H7 (cell line): ENCODE measurements at places on chromosomes 12 and 14. TPM values are rescaled to one million over a fixed set of nuclear protein-coding genes. Genes with fewer than 3 reads are reported as not detected.

GRCh38 chr12:6869049-6870021 is 2.0 kb downstream of the TPI1 start:
- peak; percentile 91 for DNase-seq

DNA sequence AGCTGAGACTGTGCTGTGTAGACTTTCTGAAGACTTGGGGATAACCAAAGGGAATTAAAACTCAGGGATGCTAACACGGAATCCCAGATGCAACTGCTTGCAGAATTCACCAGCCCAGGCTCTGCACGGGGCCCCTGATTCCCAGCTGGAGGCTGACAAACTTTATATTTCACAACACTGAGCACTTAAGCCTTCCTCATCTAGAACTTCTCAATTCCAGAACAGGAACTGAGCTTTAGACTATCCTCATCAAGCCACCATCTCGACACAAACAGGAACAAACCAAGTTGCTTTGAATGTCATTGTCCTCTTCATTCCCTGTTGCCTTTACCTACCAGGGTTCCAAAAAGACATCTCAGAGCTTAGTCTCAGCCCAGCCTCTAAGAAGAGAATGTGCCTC is 22.2 kb downstream of the CCDC63 start:
- no peak for DNase-seq

- DNase-seq = no peak
These were observed 352 bp downstream of the PHB2 start for GRCh38 chr12:6970096-6970527.

GRCh38 chr12:117028254-117028653 is 71.0 kb downstream of the TESC start:
- DNase-seq = no peak

DNA sequence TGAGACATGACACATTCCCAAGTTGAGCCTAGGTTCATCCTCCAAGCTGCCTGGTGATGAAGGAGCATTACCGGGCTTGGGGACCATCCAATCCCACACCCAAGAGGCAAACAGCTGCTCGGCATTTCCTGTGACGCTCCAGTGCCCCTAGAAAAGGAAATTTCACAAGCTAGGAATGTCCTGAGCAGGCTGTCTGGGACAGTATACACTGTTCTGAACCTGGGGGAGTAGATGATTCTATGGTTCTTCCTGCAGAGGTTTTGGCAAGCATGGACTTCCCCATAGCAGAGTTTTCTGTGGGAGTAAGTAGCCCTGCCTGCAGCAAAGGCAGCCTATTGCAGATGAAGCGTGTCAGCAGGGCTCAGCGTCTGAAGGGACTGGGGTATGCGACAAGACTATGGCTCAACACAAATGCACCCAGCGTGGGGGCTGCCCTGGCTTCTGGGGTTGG is 47.4 kb upstream of the SRSF5 start:
- DNase-seq = no peak

DNA sequence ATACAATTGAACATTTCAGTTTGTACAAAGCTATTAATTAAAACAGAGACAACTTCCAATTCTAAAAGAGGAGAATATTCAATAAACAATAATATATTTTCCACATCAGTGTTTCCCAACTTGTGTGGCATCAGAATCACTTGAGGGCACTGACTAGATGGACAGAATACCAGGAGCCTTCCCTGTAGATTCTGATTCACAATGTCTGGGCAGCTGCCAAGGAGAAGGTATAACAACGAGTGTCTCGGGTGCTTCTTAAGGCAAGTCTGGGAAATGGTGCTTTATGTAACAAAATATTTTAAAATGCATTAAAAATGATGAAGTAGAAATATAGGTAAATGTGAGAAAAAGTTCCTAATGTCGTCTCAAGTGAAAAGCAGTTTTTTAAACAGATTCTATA is 26.2 kb downstream of the GALC start:
- DNase-seq = no peak

DNA sequence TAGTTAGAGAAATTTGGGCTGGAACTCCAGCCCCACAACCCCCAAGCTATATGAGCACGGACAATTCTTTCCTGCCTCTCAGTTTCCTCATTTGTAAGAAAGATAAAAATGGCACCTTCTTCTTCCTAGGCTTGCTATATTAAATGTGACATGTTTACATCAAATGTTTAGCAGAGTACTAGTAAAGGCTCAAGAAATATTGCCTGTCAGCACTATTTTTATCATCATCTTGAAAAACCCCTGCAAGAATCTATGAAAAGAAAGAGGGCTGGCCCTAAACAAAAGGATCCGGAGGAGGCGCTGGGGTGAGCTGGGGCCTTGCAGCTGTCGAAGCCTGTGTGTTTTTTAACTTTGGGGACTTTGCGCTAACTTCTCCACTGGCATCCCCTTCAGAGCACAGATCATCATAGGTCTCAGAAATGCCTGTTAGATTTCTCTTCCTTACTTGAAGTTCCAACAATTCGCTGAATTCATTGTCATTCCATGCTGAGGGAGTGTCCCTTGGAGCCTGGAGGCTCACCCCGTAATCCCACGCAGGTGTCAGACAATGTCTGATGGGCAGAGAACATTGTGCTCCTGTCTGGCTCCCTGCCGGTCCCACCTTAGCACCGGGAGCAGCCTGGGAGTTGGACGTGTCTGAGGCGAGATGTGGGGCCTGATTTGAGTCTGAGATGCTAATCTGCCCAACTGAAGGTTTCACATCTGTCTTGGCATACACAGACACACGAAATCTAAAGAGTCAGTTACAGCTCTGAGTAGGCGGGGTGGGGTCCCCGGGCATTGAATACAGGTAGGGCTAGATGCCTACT is 206.8 kb downstream of the NUAK1 start:
- DNase-seq = no peak

DNA sequence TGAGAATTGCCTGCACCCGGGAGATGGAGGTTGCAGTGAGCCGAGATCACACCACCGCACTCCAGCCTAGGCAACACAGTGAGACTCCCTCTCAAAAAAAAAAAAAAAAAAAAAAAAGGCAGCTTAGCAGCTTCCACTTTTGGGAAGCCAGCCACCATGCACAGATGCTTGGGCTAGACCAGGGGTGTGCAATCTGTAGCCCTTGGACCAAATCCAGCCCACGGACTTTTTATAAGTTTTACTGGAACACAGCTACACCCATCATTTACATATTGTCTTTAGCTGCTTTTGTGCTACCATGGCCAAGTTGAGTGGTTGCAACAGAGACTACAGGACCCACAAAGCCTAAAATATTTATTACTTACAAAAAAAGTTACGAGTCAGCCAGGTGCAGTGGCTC is 6.7 kb downstream of the CIT start:
- DNase-seq = no peak

DNA sequence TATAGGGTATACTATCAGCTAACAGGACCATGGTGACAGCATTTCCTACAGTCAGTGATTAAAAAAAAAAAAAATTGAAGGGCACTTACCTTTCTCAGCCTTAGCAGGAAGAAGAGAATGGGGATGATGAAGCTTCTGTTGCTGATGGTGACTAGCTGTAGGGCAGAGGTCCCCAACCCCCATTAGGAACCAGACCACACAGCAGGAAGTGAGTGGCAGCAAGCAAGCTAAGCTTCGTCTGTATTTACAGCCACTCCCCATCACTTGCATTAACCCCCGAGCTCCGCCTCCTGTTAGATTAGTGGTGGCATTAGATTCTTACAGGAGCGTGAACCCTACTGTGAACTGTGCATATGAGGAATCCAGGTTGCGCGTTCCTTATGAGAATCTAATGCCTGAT is 91.3 kb upstream of the USP44 start:
- no peak for DNase-seq

- no peak for DNase-seq
These were observed 47.3 kb downstream of the NUAK1 start for GRCh38 chr12:106091446-106091820.

DNA sequence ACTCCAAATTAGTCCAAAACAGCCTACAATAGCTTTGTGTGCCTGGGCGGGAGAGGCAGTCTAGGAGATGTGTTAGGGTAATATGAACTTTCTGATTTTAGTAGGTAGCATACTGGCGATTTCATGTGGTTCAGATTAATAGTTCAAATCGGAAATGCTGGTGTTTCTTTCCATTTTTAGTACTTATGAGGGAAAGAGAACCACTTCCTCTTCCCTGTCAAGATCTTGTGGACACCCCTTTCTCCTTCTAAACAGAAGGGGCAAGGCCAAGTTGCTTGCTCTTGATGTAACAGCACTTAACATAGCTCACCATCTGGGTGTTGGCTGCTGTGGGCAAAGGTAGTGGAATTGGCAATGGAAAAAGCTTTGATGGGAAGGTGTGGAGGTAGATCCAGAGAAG is 32.2 kb upstream of the IGF1 start:
- no peak for DNase-seq

- DNase-seq = no peak
These were observed 23.4 kb downstream of the ALDH1L2 start for GRCh38 chr12:105060715-105061378.

GRCh38 chr12:13980538-13981295 is 685 bp downstream of the GRIN2B start:
- DNase-seq = peak; percentile 62

- no peak for DNase-seq
These were observed 2.3 kb downstream of the DICER1 start for GRCh38 chr14:95155045-95155444.

GRCh38 chr14:39704594-39704993 is 272.4 kb upstream of the FBXO33 start:
- DNase-seq = no peak

DNA sequence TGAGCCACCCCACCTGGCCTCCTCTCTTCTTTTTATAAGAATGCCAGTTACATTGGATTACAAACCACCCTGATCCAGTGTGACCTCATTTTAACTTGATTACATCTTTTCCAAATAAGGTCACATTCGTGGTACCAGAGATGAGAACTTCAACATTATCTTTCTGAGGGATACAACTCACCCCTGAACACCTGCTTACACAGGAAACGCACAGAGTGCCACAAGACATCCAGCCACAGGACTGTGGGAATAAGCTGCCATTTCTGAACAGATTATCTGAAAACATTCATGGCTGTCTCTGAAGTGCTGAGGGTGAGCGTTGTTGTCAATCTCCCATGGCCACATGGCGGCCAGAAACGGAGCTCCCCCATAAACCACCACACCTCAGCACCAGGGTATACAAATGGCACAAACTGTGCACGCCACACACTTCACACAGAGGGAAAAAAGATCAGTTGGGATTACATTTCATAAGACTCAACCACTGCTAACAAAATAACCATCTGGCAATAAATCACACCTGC is 23.7 kb downstream of the FOXN3 start:
- no peak for DNase-seq

DNA sequence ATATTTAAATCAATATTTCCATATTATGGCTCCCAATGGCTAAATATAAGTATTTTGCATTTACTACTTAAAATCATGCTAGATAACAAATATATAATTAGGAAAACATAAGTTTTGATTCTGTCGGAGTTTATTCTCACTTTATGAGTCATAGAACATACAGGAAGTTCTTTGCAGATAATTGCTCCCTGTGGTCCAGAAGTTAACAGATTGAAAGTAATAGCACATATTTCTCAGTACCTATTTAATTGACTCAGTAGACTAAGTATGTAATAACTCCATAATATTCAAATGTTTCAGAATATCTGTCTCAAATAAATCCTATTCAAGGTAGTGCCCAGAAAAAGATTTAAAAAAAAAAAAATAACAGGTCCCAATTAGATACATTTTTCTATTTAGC is 806.0 kb upstream of the ATXN7L3B start:
- no peak for DNase-seq

DNA sequence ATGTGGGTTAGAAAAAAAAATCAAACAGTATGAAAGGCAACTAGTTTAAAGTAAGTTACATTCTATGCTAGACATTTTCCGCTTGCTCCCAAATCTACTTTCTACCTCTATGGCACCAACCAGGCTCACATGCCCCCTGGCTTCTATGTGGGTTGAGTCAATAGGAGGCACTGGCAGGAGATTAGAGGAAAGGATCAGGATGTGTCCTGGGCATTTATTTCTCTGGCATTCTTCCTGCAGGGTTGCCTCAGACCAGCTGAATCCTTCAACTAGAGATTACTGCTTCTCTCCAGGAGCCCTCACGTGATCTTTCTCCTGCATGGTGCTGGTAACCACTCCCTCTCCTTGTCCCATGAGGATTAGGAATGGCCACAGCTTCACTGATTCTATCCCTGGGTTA is 14.9 kb upstream of the CCDC60 start:
- DNase-seq = no peak

DNA sequence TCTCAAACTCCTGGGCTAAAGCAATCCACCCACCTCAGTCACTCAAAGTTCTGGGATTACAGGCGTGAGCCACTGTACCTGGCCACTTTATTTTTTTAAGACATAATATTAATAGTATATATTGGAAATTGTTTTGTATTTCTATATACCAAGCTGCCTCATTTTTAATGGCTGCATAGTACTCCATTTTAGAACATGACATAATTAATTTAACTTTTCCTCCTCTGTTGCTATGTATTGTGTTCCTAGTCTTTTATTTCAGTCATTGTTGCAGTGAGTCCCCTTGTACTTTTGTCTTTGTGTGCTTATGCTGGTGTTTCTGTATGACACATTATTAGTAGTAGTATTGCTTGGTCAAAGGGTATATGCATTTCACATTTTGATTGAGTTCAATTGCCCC is 138.7 kb downstream of the PRKCH start:
- DNase-seq = no peak

GRCh38 chr12:121239351-121240061 is 29.6 kb downstream of the P2RX4 start:
- DNase-seq = no peak

DNA sequence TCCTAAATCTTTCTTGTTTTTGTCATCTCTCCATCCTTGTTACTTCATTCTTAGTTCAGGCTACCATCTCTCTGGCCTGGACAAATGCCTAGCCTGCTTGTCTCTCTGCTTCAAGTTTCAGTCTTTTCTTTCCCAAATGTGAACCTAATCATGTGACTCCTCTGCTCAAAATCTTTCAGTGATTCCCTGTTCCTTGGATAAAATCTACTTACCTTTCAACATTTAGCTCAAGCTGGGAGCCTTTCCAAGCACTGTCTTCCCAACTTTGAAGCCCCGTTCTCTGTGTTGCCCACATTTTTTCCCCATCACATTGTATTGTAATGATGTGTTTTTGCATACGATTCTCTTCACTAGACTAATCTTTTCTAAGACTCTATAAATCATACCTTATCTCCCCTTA is 24.7 kb downstream of the SLC7A8 start:
- no peak for DNase-seq

GRCh38 chr12:50514526-50515276 is 9.9 kb downstream of the DIP2B start:
- no peak for DNase-seq

KRT6B gene
- total RNA-seq = not detected in 2 replicates

APOLD1 gene
- 0.62 and 0.89 TPM in 2 replicates for total RNA-seq

NR1H4 gene
- total RNA-seq = not detected in 2 replicates

ABHD12B gene
- total RNA-seq = 9.6 and 19.3 TPM in 2 replicates

RAB15 gene
- total RNA-seq = 43.9 and 48.3 TPM in 2 replicates

PPFIA2 gene
- total RNA-seq = 0.03 TPM in 1 of 2 replicates, not detected in the other

SLC10A1 gene
- total RNA-seq = not detected in 2 replicates
